ENCODE measurements at places on chromosomes 11 and 22. TPM values are rescaled to one million over a fixed set of nuclear protein-coding genes. Genes with fewer than 3 reads are reported as not detected.
A peak's percentile ranks its signal among the peaks of the same experiment; 100 is the strongest.

- H3K27me3 ChIP-seq = no peaks in the 10 kb centered on the region
- DNase-seq = no peak
- no peak overlapping the region for H3K27ac ChIP-seq
- H3K36me3 ChIP-seq = no peaks in the 10 kb centered on the region
- no peak overlapping the region for H3K4me3 ChIP-seq
Observed at GRCh38 chr11:82118946-82119345, 614.7 kb downstream of the FAM181B start.

- no peaks in the 10 kb centered on the region for H3K36me3 ChIP-seq
- H3K4me3 ChIP-seq = no peak overlapping the region
- no peak overlapping the region for H3K27ac ChIP-seq
- peaks cover 9% of the 10 kb centered on the region for H3K27me3 ChIP-seq
Observed at GRCh38 chr22:29722587-29722986, 2.8 kb downstream of the CABP7 start.

CST6 gene
- not detected for total RNA-seq

OR5D13 gene
- total RNA-seq = not detected

- H3K27ac ChIP-seq = no peak overlapping the region
- no peaks in the 10 kb centered on the region for H3K4me1 ChIP-seq
- no peak overlapping the region for H3K4me3 ChIP-seq
- H3K27me3 ChIP-seq = no peaks in the 10 kb centered on the region
Observed at GRCh38 chr11:112632866-112633505, 328.2 kb upstream of the NCAM1 start.

- no peaks in the 10 kb centered on the region for H3K4me1 ChIP-seq
- no peaks in the 10 kb centered on the region for H3K27me3 ChIP-seq
- H3K36me3 ChIP-seq = no peaks in the 10 kb centered on the region
- no peak for DNase-seq
- no peak overlapping the region for H3K27ac ChIP-seq
Observed at GRCh38 chr22:43854786-43855271, 7.5 kb downstream of the SULT4A1 start.

DNA sequence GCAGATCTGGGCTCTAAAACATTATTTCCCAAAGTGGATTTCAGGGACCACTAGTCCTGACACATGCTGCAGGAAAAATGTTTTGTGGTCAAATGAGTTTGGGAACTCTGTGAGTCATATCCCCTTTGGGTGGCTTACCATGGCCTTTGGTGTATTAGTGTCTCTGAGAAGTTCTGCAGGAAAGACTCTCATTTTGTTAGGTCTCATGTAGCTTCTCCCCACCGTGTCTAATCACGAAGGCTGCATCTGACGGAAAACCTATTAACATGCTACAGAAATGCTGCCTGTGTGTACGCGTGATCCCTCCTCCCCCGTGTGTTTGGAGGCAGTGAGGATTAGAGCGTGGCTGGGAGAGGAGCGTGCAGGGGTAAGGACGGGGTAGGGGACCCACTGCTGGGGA lies 191.7 kb downstream of the ST3GAL4 start:
- H3K36me3 ChIP-seq = no peaks in the 10 kb centered on the region
- H3K27me3 ChIP-seq = no peaks in the 10 kb centered on the region
- DNase-seq = no peak
- H3K27ac ChIP-seq = no peak overlapping the region
- H3K4me1 ChIP-seq = peaks cover 13% of the 10 kb centered on the region

- H3K27me3 ChIP-seq = no peaks in the 10 kb centered on the region
- H3K4me3 ChIP-seq = peak overlapping the region; percentile 92
Observed at GRCh38 chr22:43955883-43956782, 891 bp downstream of the SAMM50 start.

LDHA gene
- 147 TPM for total RNA-seq

- no peaks in the 10 kb centered on the region for H3K36me3 ChIP-seq
- H3K27ac ChIP-seq = no peak overlapping the region
- H3K4me3 ChIP-seq = no peak overlapping the region
Observed at GRCh38 chr11:44189986-44190882, 94.8 kb downstream of the EXT2 start.

DNA sequence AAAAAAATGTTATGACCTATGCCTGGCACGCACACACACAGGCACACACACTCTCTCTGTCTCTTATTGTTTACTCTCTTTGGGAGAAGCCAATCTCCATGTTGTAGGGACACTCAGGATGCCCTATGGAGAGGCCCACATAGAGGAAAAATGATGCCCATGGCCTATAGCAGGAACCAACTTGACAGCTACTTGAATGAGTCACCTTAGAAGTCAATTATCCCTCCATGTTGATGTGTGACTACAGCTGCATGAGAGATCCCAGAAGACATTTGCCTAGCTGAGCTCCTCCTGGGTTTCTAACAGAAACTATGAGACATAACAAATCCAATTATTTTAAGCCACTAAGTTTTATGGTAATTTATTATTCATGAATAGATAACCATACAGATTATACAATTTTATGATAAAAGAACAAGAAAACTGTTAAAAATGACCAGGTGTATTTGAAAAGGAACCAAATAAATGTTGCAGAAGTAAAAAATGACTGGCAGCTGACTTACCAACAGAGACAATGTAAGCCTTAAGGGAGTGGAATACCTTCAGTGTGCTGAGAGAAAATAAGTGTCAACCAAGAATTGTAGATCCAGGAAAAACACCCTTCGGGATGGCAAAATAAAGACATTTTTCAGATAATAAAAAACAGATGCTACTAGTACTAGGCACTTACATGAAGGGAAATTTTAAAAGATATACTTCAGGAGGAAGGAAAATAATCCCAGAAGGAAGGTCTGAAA lies 403.7 kb upstream of the SYN3 start:
- H3K4me1 ChIP-seq = no peaks in the 10 kb centered on the region
- no peak overlapping the region for H3K4me3 ChIP-seq
- no peak overlapping the region for H3K27ac ChIP-seq
- no peaks in the 10 kb centered on the region for H3K27me3 ChIP-seq
- DNase-seq = no peak

Data from uterus (tissue), 4 donors.